ENCODE measurements at places on chromosomes 12 and 14.

- DNase-seq, result no peak
These were observed 444.0 kb upstream of the FLRT2 start for GRCh38 chr14:85085981-85086380.

DNA sequence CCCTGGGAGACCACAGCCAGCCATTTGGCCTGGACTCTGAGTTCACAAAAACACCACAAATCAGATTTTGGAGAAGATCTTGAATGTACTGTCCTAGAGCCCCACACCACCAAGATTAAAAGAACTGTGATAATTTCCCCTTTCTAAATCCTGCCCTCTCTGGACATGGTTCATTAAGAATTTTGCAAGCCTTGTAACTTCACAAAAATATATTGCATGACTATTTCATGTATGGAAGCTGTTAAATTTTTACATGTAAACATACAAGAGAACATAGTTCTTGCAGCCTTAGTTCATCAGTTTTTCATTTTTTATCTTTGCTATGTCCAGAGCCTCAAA lies 97.0 kb downstream of the SCARB1 start:
- no peak for DNase-seq

DNA sequence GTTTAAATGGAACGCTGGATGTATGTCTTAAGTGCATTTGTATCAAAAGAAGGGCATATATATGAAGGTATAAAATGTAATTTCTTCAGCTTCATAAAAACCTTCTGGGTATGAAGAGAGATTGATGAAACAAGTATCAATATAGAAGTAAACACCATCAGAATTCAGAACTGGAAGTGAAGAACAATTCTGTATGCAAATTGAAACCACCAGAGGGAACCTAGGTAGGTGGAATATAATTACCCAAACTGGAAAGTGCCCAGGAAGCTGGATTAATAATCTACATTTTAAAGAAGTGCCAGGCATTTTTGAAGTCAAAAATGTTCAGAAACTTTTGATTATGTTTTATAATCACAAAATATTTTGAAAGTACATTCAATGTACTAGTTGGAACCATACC lies 336.2 kb upstream of the GARIN6 start:
- no peak for DNase-seq

DNA sequence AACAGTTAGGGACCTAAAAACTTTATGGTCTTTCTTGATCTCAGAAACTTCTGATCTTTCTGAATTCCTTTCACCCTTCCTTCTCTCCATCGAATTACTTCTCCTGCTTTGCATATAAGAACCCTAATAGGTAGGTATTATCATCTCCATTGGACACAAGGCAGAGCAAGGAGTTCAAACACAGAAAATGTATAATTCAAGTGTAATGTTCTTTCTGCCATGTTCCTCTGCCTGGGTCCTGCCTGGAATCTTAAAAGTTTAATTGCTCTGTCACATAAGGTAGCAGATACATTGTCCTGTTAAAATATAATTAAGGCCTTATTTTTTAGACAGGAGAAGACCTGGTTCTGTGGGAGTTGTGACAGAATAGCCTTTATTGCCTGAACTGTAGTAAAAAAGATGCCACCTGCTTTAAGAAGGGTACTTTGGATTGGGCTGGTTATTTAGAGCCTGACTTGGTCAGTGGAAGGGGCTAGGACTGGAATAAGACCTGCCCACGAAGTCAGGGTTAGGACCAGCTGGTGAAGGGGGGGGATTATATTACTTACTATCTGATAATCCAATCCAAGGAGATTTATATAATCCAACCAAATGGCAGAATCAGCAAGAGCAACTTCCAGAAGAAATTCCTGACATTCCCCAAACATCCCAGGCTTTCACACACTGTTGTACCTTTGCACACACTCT lies 10.4 kb downstream of the G2E3 start:
- DNase-seq, result no peak

GRCh38 chr14:92848887-92849286 lies 54.8 kb downstream of the GOLGA5 start:
- no peak for DNase-seq
